Activated T-cell treated with anti-CD3 and anti-CD28 coated beads, Interleukin-2, amount 50 U/mL, for 4 hours (primary cell): ENCODE measurements at places on chromosomes 2 and 18. TPM values are rescaled to one million over a fixed set of nuclear protein-coding genes. Genes with fewer than 3 reads are reported as not detected.

- no peak for DNase-seq
Observed at GRCh38 chr2:200640901-200641300, 55.1 kb downstream of the AOX1 start.

- DNase-seq: peak; percentile 45
Observed at GRCh38 chr2:43225788-43226557, 433 bp downstream of the ZFP36L2 start.

GRCh38 chr2:176178757-176179295, 9.6 kb upstream of the HOXD1 start:
- DNase-seq: no peak

- DNase-seq: no peak
Observed at GRCh38 chr2:98952966-98953365, 16.9 kb upstream of the CRACDL start.

DNA sequence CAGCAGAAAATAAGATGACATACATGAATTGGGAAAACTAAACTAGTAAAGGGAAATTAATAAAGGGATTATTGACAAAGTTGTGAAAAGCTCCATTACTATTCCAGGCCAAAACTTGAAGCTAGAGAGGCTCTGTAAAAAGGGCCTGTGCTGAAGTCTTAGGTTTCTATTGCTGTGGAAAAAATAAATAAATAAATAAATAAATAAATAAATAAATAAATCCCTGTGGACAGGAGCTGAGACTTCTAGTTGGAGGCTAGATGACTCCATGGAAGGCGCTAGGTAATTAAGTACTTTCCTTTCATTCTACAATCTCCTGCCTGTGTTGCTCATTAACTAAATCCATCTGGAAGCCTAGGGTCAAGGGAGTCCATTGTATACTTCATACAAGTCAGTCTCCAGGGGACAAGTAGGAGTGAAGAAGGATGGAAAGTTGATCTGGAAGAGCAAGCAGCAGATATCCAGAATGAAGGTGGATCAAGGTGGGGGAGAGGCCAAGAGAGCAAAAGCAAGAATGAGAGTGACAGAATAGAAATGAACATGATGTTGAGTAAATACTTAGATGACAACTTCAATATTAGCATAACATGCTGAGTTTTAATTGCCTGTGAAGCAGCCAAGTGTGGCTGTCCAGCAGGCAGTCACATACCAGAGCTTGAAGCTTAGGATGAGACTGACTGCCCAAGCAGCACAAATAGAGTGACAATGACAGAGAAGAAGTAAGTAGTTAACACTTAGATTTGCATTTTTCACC, 26.2 kb upstream of the CCNT2 start:
- no peak for DNase-seq

GRCh38 chr2:75098856-75099255, 100.5 kb downstream of the TACR1 start:
- no peak for DNase-seq

DNA sequence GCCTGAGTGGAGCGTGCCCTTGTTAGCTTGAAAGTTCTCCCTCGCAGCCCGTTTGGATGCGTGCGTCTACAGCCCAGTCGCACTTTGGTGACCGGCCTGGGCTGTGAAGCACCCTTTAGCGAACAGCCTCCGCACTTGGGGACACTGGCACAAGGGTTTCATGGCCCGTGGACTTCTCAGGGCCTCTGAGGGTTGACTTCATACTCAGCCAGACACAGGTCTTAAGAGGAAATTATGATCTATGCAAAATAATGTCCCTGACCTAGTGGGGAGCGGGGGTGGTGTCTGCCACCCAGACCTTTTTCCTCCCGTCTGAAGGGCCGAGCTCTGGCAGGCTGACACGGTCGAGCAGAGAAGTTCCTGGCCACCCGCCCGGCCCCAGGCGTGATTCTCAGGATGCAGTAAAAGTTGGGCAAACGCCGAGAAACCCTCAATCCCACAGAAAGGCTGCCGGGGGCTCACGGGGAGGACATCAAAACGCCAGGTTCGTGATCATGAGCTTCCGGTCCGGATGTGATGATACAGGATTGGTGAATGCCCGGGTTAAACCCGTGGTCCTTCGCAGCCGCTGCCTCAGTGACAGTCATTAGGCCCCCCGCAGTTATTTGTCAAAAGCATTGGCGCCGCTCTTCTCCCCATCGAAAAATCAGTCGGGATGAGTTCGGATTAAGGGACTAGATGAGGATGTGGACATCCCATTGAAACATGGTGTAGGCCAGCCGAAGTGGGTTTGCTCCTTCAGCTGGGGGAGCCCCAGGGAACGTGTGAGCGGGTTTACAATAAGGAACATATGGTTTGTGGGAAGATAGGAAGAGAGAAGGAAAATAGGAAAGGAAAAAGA, 3.6 kb upstream of the PAX3 start:
- no peak for DNase-seq

DNA sequence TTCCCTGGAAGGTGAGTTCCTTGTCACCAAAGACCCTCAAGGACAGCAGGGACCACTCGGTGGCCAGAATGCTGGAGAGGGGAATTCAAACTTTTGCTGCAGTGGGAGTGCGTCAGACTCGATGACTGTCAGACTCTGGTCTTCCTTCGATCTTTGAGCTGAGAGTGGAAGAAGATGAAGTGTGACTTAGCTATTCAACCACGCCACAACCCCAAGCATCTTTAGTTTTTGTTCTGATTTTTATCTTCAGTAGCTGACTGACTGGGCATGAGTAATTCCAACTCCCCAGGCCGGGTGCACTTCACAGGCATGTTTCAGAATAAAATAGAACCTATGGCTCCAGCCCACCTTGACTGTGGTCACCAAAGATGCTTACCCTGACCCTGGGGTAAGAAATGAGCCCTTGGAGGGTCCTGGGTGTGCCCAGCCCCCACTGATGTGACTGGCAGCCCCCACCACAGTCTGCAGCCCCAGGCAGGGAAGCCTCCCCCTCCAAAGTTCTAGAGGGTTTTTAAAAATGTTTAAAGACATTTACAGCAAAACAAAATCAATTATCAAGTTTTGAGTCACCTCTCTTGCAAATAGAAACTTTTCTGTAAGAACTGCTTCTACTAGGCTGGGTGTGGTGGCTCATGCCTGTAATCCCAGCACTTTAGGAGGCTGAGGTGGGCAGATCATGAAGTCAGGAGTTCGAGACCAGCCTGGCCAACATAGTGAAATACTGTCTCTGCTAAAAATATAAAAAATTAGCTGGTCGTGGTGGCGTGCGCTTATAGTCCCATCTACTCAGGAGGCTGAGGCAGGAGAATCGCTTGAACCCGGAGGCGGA, 24.9 kb upstream of the YWHAQ start:
- peak; percentile 35 for DNase-seq

- DNase-seq: no peak
Observed at GRCh38 chr2:239949075-239949474, 76.1 kb downstream of the NDUFA10 start.

DNA sequence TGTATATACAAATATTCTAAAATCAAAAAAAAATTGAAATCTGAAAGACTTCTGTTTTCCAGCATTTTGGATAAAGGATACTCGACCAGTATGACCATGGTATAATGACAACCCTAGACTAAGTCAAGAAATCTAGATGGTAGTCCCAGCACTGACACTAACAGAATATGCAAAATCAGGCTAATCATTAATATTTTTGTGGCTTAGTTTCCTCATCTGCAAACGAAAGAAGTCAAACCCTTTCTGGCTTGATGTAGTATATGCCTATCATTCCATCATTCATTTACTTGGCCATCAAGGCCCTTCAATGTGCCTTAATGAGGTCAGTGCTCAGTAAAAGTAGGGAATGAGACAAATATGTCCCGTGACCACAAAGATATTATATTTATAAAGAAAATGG, 83.5 kb downstream of the NCKAP5 start:
- no peak for DNase-seq

FSIP2 gene
- not detected for total RNA-seq

TUBA3E gene
- total RNA-seq: not detected

ACKR3 gene
- total RNA-seq: 0.33 TPM
